Transverse colon (tissue), 4 donors: ENCODE measurements at places on chromosomes 11 and 22. TPM values are rescaled to one million over a fixed set of nuclear protein-coding genes. Genes with fewer than 3 reads are reported as not detected.

The GVQW3 gene
- total RNA-seq: 4.1 TPM

The RIC3 gene
- 18.9 TPM for total RNA-seq

The BTG4 gene
- total RNA-seq: not detected

The ACCS gene
- total RNA-seq: 36.4 TPM
